ENCODE measurements at places on chromosomes 7 and 10. TPM values are rescaled to one million over a fixed set of nuclear protein-coding genes. Genes with fewer than 3 reads are reported as not detected.

ADAMTS14 gene
- 0.72 TPM for polyA plus RNA-seq

GRCh38 chr10:77925795-77926565, 575 bp downstream of the DLG5 start:
- DNase-seq: no peak

DNA sequence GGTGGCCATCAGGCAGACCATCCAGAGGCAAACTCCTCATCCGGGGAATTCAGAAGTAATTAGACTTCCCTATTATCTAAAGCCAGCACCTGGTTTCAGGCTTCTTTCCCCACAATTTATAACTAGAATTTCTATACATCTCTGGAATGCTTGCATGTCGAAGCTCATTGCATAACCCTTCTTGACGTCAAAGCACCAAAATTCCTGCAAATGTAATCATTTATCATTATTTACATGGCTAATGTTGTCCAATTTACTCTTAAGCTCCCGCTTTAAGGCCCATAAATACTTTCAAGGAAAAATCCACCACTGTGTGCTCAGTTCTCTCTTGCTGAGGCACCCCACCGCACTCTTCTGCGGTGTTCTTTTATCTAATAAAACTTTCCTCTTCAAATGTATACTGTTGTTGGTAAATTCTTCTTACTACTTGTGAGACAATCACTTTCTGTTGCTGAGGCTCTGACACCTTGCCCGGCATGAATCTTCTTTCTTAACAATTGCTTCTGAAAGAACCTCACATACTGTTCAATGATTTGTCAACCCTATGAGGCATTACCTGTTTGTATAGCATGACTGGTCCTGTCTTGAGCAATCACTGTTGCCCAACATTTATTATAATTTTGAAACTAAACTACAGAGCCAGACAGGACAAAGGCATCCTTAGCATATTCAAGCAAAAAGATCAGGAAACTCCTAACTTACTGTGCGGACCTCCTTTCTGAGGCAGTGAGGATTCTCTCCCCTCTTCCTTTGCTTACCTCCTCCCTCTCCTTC, 17.4 kb upstream of the GPR141 start:
- no peak for DNase-seq

DNA sequence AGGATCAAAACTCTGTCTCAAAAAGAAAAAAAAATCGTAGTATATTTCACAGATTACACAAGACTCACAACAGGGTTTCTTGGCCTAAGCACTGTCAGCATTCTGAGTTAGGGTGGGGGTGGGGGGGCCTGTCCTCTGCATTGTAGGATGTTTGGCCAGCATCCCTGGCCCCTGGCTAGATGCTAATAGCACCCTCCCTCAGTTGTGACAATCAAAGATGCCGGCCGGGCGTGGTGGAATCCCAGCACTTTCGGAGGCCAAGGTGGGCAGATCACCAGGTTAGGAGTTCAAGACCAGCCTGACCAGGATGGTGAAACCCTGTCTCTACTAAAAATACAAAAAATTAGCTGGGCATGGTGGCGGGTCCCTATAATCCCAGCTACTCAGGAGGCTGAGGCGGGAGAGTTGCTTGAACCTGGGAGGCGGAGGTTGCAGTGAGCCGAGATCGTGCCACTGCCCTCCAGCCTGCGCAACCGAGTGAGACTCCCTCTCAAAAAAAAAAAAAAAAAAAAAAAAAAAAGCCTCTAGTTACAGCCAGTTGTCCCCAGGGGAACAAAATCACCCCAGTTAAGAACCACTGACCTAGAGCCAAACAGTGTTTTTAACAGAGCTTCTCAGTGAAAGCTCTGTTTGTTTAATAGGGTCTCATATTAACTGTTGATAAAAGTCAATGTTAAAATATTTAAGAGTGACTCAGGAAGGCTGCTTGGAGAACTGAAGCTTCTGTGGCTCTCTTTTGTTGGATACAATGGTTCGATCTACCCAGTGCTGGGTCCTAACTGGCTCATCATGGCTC, 161.0 kb upstream of the FAM171A1 start:
- DNase-seq: no peak

DNA sequence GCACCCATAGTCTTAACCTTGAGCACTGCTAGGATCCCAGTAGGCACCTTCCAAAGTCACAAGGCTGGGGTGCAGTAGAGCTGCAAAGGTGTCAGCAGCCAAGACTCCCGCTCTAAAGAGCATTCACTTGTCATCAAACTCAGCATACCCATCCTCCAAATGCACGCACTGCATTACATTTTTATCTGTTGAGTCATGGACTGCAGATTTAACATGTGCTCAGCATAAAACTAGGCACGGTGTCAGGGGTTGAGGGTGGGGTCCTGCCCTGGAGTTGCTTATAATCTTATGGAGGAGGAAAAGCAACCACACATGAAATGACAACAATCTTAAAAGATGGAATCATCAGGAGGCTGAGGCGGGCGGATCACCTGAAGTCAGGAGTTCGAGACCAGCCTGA, 102.6 kb downstream of the PARP12 start:
- no peak for DNase-seq

All from right renal cortex interstitium (tissue), 3 donors.